ENCODE measurements at places on chromosomes 11 and 22.

- no peak for DNase-seq
Measured at GRCh38 chr11:132586801-132587200, 945.5 kb downstream of the OPCML start.

GRCh38 chr11:2675540-2675939 lies 24.3 kb downstream of the KCNQ1OT1 start:
- no peak for DNase-seq

GRCh38 chr11:62713343-62713742 lies 5.9 kb downstream of the GNG3 start:
- DNase-seq: no peak

GRCh38 chr22:47107431-47107830 lies 345.0 kb downstream of the TBC1D22A start:
- DNase-seq: no peak

DNA sequence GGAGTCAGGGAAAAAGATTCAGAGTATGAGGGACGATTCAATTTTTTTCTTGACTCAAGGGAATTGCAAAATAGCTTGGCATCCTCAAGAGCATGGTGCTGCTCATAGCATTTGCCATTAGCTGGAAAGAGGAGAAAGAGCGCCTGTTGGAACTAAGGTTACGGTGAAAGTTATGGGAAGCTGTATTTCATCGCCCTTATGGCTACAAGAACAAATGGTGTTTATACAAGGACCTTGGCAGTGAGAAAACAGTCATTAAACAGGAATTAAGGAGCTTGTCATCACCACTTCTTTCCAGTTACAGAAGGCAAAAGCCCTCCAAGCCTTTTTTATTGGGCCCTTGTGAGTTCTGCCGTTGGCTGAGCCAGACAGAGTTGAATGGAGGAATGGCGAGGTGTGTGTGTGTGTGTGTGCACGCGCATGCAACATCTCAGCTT lies 74.2 kb downstream of the ALX4 start:
- DNase-seq: no peak

DNA sequence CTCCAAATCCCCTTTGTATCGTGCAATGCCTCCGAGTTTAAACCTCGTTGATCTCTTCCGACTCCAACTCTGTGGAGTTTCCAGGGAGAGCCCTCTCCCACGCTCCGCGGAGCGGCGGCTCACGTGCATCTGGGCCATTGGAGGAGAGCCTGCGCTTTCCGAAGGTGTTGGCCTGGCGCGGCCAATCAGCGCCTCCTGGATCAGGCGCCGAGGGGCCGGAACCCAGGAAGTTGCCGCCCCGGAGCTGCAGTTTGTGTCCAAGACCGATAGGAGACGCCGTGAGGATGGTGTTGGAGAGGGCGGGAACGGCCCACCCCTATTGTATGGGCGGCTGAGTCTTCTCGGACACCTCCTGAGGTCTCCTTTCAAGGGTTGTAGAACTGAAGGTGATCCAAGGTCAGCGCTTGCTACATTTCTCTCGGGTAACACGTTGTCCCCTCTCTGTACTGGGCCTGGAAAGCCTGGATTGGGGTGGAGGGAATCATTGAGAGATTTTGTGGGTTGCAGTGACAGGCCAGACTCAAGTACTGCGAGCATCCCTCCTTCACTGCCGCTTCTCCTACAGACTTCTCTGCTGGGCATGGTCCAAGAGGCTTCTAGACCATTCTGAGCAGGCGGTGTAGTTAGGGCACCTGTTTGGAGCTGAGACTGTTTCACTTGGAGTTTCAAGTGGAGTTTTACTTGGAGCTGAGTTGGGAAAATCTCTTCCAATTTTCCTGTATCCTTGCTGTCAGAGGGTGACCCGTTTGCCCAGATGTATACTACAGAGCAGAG lies 1.7 kb downstream of the ADAMTS15 start:
- DNase-seq: no peak

DNA sequence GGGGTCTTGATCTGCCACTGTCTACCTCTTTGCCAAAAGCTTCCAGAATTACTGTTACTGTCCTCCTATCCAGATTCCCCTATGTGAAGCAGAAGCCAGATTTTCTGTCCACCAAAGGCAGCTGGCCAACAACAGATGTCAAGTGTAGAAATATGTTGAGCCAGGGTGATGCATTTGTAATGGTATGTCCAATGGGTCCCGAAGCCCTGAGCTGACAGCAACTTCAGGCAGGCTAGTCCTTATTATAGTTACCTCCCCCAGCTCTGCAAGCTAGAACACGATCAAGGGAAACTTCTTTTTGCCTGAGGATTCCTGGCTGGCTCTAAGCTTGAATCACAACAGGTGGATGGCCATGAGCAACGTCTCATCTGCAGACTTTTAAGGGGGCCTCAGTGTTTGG lies 10.2 kb downstream of the PAMR1 start:
- DNase-seq: no peak

DNA sequence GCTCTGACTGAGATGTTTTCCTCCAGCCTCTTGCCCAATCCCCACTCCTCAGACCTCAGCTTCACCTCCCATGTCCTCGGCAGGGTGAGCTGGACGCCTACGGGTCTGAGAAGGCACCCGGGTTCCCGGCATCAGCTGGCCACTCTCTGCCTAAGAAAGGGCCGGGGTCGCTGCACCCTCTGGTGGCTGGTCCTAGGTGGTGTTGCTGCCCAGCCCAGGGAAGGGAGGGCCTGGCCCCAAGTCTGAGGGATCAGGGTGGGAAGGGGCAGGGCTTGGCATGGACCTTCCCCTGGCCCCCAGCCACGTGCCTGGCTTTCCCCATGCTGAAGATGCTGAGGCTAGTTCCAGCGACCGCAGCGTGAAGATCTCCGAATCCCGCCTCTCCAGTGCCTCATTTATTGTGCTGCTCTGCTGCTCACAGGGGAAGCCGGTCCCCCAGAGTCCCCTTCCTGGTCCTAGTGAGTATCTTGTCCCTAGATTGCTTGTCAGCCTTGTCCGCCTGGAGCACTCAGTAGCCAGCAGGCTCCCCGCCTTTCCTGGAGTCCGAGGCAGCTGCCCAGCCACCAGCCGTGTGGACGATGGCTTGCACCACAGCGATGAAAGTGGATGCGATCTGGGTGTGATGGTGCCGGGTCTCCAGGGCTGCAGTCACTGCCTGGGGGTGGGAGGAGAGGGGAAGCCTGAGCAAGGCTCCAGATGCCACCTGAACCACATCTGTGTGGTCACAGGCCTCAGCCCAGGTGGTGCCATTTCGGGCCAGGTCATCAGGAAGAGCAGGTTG lies 2.9 kb upstream of the GGT5 start:
- DNase-seq: no peak

DNA sequence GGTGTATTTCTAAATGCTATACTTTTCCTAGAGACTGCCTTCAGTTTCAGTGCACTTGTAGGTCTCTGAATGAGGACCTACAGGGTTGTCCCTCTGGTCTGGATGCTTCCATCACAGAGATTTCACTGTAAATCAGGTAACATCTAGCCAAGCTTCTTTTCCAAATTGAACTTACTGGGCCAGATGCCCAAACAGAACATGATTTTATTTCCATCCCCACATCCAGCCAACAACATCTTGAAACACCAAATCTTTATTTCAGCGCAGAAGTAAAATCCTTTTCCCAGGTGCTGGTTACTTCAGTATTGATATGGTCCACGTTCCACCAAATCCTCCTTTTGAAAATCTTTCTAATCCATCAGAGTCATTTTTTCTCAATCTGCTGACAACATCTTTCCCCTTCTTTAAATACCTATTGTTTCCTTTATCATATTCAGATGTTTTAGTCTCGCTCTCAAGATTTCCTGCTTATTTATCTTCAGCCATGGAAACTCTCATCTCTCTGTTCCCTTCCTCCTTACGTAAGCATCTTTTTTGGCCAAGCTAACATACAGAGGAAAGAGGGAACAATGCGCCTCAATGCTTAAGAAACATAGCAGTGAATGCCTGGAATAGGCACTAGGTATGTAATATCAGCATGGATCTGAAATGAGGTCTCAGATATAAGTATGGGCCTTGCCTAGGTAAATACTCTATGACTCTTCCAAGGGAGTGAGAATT lies 201.2 kb upstream of the MTNR1B start:
- DNase-seq: no peak

- DNase-seq: no peak
Measured at GRCh38 chr11:107856180-107856980, 2.2 kb downstream of the SLC35F2 start.

DNA sequence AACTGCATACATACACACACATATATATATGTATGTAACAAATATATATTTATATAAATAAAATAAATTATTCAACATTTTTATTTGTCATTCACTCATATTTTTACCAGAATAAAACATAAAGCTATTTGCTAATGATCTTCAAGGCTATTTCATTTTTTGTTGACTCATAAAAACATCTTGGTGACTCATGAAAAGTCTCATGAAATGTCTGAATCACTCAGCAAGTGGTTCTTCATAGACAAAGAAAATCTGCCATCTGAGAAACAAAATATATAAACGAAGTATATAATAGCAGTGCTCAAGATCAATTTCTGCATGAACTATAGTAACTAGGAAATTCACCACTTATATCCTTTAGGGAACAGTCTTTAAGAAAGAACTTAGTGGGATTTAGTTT lies 764.8 kb upstream of the FAT3 start:
- DNase-seq: no peak

DNA sequence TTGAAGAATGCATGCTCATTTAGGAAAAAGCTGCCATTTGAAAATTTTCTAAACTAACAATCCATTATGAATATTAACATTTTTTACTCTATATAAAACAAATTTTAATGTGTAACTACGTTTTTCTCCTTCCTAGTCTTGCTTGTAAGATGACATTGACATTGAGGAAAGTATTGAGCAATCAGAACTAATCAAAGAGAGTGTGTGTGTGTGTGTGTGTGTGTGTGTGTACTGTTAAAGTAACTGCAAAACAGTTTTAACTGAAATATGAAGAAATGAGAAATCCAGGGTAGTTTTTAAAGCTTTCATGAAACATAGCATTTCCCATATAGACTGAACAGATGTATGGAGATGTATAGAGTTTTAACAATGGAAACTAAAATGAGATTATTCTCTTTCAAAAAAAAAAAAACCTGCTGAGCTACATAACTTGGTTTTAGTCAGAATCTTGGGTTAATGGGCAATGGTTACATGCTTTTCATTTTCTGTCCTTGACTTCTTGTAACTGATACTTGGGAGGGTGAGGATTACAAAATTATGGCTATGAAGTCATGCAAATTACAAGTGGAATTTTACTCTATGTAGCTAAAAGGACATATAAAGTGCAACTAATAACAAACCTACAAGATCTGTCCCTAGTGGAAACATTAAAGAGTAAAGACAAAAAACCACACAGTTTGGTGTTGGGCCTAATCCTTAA lies 2.0 kb downstream of the PDGFD start:
- DNase-seq: no peak

GRCh38 chr11:124467381-124467927 lies 22.0 kb upstream of the OR8B8 start:
- DNase-seq: no peak

GRCh38 chr11:135023499-135023898 lies 611.5 kb upstream of the B3GAT1 start:
- no peak for DNase-seq

- DNase-seq: no peak
Measured at GRCh38 chr11:58301576-58301975, 33.5 kb upstream of the OR10W1 start.

DNA sequence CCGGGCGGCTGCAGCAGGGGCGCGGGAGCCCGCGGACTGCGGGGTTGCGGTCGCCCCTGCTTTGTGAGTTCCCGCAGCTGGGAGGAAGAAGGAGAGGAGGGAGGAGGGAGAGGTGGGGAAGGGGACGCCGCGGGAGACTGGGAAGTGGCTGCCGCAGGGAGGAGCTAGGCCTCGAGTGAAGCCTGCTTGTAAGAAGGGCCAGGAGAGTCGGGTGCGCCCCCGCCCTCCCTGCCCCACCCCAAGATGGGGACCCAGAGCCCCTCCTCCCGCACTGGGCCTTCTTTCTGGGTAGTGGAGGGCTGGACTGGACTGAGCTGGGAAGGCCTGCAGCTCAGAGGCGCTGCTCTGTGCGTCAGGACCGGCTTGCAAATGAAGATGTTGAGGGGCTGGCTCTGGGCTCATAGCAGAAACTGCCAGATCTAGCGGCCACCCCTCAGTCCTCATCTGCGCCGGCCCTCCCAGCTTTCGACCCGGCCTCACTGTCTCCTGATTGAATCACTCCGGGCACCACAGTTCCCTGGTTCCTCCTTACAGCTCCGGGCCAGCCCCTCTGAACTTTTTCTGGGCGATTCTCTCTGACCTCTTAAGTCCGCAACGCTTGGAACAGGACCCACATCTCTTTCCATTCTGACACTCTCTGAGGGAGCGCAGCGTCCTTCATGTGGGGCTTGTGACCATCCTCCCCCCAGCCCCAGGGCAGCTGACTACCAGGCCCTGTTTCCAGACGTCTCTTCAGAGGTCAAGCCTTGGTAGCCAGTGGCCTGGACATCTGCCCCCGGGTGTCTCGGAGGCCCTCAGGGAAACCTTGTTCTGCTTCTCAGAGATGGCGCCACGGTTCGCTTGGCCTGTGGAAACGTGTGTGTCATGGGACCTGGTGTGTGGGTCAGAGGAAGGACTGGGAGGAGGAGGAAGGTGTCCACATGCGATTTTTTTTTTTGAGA lies 21.9 kb downstream of the SERPINH1 start:
- no peak for DNase-seq

- DNase-seq: no peak
Measured at GRCh38 chr22:46219636-46220035, 30.5 kb downstream of the CDPF1 start.

- no peak for DNase-seq
Measured at GRCh38 chr11:48272606-48273005, 8.9 kb downstream of the OR4X1 start.

GRCh38 chr11:25733777-25734176 lies 598.2 kb upstream of the ANO3 start:
- no peak for DNase-seq

DNA sequence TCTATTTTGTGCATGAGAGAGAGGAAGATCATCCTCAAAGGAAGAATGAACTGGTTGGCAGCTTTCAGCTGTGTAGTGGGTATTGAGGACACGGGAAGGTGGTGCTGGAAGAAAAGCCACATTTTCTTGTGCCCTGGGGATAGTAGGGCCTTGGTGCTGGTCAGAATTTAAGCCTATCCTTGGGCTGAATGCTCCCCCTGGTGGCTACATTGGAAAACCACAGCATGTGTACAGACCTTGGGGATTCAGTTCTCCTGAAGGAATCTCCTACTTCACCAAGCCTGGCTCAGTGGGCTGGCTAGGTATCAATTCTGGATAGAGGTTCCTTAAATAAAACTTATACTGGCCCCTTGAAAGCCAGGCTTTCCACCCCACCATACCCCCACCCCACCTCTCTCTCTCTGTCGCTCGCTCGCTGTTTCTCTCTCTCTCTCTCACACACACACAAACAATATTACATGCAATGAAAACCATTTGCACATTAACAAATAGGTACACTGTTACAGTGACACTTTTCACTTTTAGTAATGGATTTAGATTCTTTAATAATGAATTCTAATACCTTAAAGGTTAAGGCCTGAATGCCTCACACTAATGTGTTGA lies 2.8 kb upstream of the OR51M1 start:
- DNase-seq: no peak
